ENCODE measurements at places on chromosomes 13 and 19.

GRCh38 chr19:4474514-4475022 lies 2.5 kb downstream of the HDGFL2 start:
- DNase-seq, result no peak

- DNase-seq, result no peak
These were observed 8.8 kb upstream of the IGFL4 start for GRCh38 chr19:46049597-46049996.

GRCh38 chr13:42600943-42601342 lies 27.0 kb downstream of the TNFSF11 start:
- no peak for DNase-seq

DNA sequence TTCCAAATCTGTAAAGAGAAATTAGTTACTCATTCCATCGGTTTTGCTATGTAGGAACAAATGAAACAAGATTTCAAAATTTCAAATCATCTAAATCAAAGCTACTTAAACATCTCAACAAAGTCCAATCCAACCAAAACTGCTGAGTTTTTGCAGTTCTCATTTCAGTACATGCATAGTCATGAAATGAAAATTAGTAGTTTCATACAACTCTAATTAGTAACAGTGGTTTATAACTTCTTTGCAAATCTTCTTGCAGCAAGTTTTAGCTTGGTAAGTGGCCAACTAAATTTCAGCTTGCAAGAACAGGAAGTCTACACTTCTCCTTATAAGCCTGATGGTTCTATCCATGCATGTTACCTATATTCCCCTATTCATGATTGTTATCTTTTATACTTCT lies 75.6 kb downstream of the SPRY2 start:
- no peak for DNase-seq

- no peak for DNase-seq
These were observed 2812.6 kb downstream of the PCDH9 start for GRCh38 chr13:64417581-64417980.

DNA sequence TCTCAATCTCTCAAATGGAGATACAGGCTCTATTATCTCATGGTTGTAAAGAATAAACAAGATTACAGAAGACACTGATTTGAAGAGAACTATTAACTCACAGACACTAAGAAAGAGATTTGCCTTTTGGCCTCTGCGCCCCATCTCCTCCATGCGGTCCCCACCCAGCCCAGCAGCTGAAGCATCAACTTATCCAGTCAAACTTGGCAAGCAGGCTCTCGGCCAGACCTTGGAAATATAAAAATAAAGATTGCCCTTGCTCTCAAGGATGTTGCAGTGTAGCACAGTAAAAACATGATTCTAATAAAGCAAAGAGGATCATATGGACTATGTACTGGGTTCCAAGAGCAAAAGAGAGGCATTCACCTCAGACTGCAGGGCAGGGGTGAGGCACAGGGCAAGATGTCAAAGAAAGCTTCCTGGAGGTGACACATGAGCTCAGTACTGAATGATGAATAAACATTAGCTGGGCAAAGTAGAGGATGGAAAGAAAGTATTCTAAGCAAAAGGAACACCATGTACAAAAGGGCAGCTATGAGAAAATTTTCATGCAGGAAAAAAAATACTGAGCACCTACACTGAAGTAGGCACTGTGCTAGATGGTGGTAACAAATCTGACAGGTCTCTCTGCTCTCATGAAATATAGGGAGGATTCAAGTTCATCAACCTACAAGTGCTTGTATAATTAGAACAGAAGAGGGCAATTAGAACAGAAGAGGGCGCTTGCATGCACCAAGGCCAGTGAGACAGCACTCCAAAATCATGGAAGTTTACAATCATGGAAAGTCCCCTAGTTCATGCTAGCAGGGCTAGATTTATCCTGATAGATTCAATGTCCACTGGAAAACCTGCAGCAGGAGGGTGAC lies 85.0 kb downstream of the SACS start:
- DNase-seq, result no peak

DNA sequence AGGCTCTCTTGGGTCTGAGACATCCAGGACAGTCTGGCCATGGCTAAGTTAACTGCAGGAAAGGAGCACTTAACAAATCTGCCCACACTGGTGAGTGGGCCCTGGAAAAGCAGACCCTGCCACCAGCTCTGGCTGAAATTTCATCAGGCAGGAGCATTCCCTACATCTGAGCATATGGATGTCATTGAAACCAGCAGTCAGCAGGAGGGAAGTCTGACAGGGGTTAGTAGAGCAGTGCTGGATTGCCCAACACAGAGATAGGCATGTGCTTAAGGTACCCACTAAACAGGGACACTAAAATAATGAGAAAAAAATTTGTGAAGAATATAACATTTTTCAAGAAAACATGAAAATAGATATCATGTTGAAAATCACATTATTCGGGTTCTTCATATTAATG lies 13.6 kb upstream of the ACOD1 start:
- DNase-seq, result no peak

- DNase-seq, result no peak
These were observed 82.2 kb upstream of the CSNK1A1L start for GRCh38 chr13:37187621-37188020.

DNA sequence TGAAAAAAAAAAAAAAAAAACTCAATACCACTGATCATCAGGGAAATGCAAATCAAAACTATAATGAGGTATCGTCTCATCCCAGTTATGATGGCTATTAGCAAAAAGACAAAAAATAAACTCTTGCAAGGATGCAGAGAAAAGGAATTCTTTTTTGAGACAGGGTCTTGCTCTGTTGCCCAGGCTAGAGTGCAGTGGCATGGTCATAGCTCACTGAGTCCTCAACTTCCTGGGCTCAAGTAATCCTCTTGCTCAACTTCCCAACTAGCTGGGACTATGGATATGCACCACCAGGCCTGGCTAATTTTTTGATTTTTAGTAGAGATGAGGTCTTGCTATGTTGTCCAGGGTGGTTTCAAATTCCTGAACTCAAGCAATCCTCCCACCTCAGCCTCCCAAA lies 59.5 kb downstream of the MICU2 start:
- no peak for DNase-seq

GRCh38 chr13:23701636-23702035 lies 131.4 kb downstream of the TNFRSF19 start:
- DNase-seq, result no peak

DNA sequence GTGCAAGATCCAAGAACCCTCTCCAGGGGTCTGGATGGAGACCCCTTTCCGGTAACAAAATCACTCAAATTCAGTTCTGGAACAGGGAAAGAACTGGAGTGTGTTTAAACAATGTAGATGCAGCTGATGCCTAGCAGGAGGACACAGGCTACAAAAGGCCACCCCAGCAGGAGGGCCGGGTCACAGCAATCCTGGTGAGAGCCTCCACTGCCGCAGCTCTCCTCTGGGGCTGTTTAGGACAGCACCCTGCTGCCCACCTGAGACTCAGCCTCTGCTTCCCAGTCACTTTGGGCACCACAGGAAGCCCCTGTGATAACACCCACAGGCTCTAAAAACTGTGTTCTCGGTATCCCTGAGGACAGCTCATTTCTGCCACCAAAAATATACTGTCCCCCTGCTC lies 318.7 kb upstream of the NBEA start:
- DNase-seq, result no peak

GRCh38 chr19:19192910-19193423 lies 909 bp downstream of the RFXANK start:
- no peak for DNase-seq

- DNase-seq, result no peak
These were observed 24.2 kb downstream of the VRK3 start for GRCh38 chr19:50000841-50001557.

GRCh38 chr13:96992633-96993032 lies 1.6 kb downstream of the OXGR1 start:
- DNase-seq, result no peak

- no peak for DNase-seq
These were observed 151.1 kb downstream of the LHFPL6 start for GRCh38 chr13:39451860-39452301.

- DNase-seq, result no peak
These were observed 26.8 kb downstream of the COG6 start for GRCh38 chr13:39682310-39682709.

- DNase-seq, result no peak
These were observed 467 bp upstream of the CLN5 start for GRCh38 chr13:76991432-76991795.

DNA sequence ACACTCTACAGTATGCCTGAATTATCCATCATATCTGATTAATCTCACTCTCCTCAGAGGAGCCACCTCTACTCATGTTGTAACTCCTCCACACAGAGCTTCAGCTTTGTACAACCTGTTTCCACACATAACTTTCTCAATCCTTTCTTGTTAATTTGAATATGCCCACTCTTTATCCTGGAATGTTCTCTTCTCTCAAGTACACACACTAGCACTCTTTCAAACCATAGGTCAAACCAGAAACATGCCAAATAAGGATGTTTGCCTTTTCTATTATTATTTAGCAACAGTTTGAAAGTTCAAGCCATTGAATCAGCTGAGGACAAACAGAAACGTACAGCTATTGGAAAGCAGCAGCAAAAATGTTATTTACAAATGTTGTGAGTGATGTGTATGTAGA lies 110.3 kb downstream of the MIPEP start:
- no peak for DNase-seq

DNA sequence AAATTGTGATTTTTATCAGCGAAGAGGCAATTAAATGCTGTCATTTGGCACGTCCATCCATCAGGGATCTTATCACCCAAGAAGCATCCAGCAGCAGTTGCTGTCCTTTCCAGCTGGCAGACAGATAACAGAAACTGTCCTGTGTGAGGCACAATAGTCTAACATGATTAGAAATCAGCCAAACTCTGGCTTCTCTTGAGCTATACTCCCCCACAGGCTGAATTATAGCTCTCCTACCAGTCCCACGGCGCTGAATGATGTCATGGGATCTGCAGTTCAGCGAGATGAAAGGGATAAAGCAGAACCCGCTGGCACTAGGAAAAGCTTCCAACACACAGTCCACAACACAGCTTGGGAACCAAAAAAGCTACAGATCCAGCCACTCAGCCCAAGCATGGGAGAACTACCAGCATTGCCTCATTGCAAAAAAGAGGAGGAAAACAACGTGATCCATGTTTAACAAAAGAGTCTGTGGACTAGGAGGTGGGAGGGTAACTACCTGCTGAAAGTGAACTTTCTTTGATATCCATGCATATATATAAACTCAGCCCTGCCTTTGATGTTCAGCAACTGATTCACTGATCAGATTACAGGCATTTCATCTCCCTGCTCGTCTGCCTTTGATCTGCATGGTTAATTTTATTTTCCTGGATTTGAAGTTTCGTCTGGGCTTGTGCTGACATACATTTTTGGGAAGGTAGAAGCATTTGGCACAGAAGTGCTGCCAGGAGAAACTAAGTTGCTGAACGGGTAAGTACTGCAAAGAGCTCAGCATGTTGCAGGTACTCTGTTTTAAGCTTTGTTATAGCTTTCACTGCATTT lies at the start of gene TNFRSF19:
TSS of gene TNFRSF19 (plus strand) at position 314 of the 822 bp plus-strand sequence. CDS start 19,772 bp downstream, outside the sequence.
- DNase-seq, result no peak

DNA sequence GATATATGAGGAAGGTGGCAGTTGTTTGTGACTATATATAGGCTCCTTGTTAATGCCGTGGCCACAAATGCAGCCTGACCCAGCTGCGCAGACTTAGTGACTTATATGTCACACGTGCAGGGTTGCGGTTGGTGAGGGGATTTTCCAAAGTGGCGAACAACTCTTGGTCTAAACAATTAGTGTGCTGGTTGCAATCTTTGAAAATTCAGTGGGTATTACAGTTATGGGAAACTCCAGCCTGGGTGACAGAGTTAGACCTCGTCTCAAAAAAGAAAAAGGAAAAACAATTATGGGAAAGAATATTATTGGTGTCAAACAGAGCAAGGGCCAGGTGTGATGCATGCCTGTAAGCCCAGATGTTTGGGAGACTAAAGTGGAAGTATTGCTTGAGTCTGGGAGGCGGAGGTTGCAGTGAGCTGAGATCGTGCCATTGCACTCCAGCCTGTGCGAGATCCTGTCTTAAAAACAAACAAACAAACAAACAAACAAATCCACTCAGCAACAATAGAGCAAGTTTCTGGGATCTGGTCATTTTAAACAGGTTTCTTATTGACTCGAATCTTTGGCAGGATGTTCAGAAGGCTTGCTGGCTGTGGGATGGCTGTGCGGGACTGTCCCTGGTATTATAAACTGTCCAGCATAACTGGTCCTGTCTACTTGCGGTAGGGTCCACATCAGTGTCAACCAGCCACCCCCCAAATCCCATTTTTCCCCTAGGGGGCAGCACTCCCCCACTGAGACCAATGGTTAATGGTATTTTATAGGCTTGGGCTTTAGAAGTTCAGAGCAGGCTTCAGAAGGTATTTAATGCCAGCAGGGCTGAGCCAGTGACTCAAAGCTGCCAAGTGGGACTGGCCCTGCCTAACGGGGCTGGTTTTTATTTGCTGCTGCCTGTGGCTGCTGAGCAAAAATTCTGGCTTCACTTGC lies 15.4 kb downstream of the RELB start:
- DNase-seq, result peak; percentile 85

DNA sequence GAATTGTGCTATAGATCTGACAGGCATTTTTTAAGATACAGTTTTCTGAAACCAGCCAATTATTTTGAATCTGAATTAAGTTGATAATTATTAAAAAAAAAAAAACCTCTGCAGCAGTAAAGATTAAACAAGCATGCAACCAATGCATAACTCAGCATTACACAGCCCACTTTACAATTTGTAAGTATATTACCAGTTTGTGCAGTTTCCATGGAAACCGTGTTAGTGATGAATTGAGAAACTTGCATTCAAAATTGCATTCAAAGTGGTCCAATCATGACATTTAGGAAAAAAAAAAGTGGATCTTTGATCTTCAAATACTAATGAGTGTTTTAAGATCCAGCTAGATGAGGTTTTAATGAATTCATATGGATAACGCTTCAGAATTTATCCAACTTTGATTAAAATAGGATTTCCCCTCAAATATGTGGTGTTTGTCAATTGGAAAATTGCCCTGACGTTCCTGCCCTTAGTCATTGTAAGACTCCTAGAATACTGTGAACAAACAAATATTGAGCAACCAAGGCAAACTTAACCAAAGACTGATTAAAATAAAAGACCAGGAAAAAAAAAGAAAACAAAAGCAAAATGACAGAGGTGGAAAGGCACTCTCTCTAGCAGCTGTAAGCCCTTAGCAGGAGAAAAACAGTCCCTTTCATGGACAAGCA lies 314.8 kb upstream of the MAB21L1 start:
- DNase-seq, result no peak

- no peak for DNase-seq
These were observed 63.7 kb upstream of the WDFY2 start for GRCh38 chr13:51520524-51520923.

- DNase-seq, result no peak
These were observed 7.2 kb downstream of the KMT5C start for GRCh38 chr19:55346725-55347441.

DNA sequence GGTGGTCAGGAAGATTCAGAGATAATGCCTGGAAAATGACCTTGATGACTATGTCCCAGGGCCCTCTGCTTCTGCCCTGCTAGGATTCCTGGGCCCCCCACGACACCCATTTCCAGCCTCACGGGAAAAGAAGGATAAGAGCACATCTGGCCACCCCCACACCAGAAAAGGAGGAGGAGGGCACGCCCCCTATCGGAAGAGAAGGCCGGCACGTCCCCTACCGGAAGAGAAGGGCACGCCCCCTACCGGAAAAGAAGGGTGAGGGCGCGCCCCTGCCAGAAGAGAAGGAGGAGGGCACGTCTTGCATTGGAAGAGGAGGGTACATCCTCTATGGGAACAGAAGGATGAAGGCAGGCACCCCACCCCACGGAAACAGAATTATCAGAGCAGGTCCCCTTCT lies 84.3 kb downstream of the IER2 start:
- peak; percentile 52 for DNase-seq

Measured in HuH-7.5 (cell line).